ENCODE measurements at places on chromosomes 13 and 19. TPM values are rescaled to one million over a fixed set of nuclear protein-coding genes. Genes with fewer than 3 reads are reported as not detected.

The KRTDAP gene
- total RNA-seq: not detected

The BCAM gene
- not detected for total RNA-seq

The SERTAD1 gene
- 17.2 TPM for total RNA-seq

The TBCB gene
- 81.7 TPM for total RNA-seq

The RASL11A gene
- total RNA-seq: 3.1 TPM

DNA sequence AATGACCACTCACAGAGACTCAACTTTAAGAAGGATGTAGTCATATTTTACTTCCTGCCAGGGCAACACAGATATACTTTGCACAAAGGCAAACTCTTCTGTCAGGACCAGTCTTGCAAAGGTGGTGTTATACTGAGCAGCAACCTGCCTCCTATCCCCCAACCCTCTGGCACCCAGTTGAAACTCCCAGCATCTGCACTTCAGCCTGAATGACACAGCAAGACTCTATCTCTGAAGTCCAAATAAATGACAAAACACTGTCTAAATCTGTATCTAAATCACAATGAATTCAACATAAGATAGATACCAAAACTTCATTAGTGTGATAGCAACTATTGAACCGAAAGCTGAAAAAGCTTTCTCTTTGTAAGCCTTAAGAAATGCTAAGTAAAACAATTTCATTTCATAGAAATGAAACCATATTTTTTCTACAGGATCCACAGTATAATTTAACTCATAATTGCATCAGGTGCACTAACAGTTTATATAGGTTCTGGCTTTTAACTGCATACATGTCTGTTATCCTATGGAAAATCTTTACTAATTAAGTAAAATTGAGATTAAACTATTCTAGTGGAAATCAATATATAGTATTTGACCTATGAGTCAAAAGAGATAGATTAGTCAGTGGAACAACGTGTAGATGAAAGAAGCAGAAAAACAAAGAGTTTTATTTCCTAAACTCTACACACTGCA lies 163.7 kb downstream of the TBC1D4 start:
- H3K36me3 ChIP-seq: peaks cover 29% of the 10 kb centered on the region
- H3K4me1 ChIP-seq: peaks cover 58% of the 10 kb centered on the region
- DNase-seq: peak; percentile 53
- peak overlapping the region; percentile 93 for H3K27ac ChIP-seq
- no peaks in the 10 kb centered on the region for H3K27me3 ChIP-seq

GRCh38 chr19:15464394-15465385 lies at the start of gene RASAL3:
Gene RASAL3 (minus strand): TSS chr19:15464544. CDS start chr19:15464358, 186 bp downstream.
- H3K27ac ChIP-seq: peak within 1 kb of the TSS; percentile 92
- H3K4me1 ChIP-seq: peaks cover 59% of the 10 kb centered on the region
- H3K36me3 ChIP-seq: peaks cover 38% of the 10 kb centered on the region
- peak within 1 kb of the TSS; percentile 84 for H3K4me3 ChIP-seq
- H3K27me3 ChIP-seq: no peaks in the 10 kb centered on the region
- DNase-seq: peak; percentile 81

DNA sequence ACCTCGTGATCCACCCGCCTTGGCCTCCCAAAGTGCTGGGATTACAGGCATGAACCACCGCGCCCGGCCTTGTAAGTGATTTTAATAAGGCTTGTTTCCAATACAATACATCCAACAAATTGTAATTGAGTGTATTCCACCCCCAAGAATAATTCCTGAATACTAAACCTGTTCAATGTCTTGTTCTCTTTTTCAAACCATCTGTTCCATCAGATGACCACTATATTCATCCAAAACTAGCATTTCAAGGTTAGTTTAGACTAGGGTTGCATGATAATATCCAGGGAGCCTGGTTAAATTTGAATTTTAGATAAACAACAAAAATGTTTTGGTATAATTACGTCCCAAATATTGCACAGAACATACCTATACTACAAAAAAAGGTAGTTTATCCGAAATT lies 135.4 kb upstream of the WASF3 start:
- DNase-seq: no peak
- no peak overlapping the region for H3K27ac ChIP-seq
- no peaks in the 10 kb centered on the region for H3K27me3 ChIP-seq
- no peak overlapping the region for H3K4me3 ChIP-seq

- H3K4me1 ChIP-seq: no peaks in the 10 kb centered on the region
- no peaks in the 10 kb centered on the region for H3K36me3 ChIP-seq
- H3K27ac ChIP-seq: no peak overlapping the region
- peaks cover 16% of the 10 kb centered on the region for H3K27me3 ChIP-seq
- H3K4me3 ChIP-seq: no peak overlapping the region
Observed at GRCh38 chr19:8973501-8974091, 36.6 kb downstream of the MUC16 start.

DNA sequence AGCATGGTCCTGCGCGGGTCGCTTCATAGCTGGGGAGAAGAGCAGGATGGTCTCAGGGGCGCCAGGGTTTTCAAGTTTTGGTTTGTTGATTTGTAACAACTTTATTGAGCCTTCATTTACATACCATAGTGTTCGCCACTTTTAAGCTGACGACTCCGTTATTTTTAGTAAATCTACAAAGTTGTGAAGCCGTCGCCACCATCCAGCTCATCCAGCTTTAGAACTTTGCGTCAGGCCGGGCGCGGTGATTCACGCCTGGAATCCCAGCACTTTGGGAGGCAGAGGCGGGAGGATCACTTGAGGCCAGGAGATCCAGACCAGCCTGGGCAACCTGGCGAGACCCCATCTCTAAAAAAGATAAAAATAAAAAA lies 404 bp downstream of the C19orf44 start:
- no peaks in the 10 kb centered on the region for H3K27me3 ChIP-seq
- H3K4me3 ChIP-seq: peak overlapping the region; percentile 84
- peaks cover 12% of the 10 kb centered on the region for H3K4me1 ChIP-seq
- H3K27ac ChIP-seq: peak overlapping the region; percentile 69

- peaks cover 3% of the 10 kb centered on the region for H3K27me3 ChIP-seq
- peaks cover 2% of the 10 kb centered on the region for H3K4me1 ChIP-seq
- no peaks in the 10 kb centered on the region for H3K36me3 ChIP-seq
- DNase-seq: no peak
- H3K4me3 ChIP-seq: no peak overlapping the region
Observed at GRCh38 chr19:35094656-35095055, 21.0 kb upstream of the FXYD3 start.

DNA sequence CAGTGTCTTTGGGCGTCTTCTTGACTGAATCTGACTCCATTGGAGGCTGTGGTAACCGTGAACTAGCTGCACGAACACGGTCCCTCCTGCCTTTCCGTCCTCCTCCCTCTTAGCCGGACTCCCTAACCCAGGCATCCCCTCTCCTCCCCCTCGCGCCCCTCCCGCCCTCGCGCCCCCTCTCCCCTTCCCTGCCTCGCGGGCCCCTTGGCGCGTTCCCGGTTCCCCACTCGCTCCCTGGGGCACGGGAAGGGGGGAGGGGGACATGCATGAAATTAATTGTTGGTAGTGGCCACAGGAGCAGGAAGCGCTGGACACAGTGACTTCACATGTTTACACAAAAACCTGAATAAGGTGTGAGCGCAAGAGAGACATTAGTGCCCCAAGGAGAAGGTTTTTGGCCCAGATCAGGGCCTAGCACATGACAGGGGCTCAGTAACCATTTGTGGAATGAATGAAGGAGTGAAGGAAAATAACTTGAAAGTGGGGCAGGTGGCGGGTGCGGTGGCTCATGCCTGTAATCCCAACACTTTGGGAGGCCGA lies 279 bp downstream of the DMRTC2 start:
- H3K4me3 ChIP-seq: no peak overlapping the region
- H3K36me3 ChIP-seq: no peaks in the 10 kb centered on the region
- no peaks in the 10 kb centered on the region for H3K4me1 ChIP-seq
- H3K27me3 ChIP-seq: no peaks in the 10 kb centered on the region

DNA sequence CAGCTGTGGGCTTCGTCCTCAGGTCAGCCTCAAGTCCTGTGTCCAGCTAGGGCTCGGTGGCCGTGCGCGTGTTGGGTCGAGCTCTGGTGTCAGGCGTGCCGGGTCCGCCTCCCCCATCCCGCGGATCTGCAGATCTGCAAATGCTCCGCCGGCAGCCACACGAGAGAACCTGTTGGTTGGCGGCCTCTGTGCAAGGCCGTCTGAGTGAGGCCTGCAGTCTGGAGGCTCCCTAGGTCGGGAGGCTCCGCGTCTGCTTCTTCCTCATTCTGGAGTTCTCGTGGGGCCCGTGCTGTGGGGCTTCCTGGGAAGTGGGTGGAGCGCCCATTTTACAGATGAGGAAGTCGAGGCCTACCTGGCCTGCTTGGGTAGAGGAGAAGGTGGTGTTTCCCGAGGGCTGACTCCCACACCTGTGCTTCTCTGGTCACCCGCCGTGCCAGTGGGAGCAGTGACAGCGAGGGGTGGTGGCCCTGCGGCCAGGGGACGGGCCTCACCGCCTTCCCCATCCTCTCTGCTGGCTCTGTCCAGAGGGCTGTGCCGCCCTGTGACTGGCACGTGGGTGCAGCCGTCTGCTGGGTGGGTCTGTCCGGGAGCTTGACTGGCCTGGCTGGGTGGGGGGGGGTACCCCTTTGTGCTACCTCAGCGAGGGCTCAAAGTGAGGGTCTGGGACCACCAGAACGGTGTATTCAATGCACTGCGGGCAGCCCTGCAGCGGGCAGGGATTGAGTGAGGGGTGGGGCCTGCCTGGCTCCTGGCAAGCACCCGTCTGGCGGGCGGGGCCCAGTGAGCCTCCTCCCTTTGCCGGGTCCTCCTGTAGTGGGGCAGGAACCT lies 3.3 kb downstream of the CSNK1G2 start:
- H3K36me3 ChIP-seq: peaks cover 5% of the 10 kb centered on the region
- peaks cover 43% of the 10 kb centered on the region for H3K4me1 ChIP-seq
- no peak overlapping the region for H3K27ac ChIP-seq

GRCh38 chr13:50589651-50590054 lies 253.8 kb downstream of the DLEU7 start:
- H3K27ac ChIP-seq: no peak overlapping the region
- H3K36me3 ChIP-seq: no peaks in the 10 kb centered on the region
- DNase-seq: no peak
- no peak overlapping the region for H3K4me3 ChIP-seq
- peaks cover 31% of the 10 kb centered on the region for H3K4me1 ChIP-seq

DNA sequence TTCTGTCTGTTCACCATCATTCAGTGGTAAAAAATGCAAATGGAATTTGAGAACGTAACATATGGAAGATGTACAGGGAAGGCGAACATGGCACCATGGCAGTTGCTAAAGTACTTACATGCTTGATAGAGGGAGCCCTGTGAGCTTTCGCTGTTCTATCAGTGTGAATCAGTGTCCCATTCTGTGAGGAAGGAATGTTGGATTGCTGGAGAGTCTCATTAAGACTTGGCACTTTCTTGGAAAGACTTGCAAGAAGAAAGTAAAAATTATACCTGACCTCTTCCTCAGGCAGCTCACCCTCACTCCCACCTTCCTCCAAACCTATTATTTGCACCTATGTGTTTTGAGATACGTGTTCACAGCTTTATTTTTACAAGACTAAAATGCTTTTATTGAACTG lies 43.5 kb downstream of the FREM2 start:
- no peak overlapping the region for H3K4me3 ChIP-seq
- no peak for DNase-seq
- no peak overlapping the region for H3K27ac ChIP-seq
- H3K36me3 ChIP-seq: no peaks in the 10 kb centered on the region

DNA sequence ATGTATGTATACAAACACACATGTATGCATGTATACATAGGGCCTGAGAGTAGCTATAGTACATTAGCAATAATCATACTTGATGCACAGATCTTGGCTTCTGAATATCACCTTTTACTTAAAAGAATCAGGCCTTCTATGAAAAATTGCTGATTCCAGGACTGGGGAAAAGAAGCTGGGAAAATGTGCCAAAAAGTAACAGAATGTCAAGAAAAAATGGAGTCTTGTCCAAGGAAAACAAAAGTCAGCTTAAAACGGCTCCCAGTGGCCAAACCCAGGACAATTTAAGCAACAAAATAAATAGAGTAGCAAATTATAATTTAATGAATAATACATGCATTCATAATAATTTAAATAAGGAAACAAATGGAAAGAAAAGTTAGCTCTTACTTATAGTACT lies 2104.9 kb downstream of the PCDH9 start:
- no peak for DNase-seq
- H3K27ac ChIP-seq: no peak overlapping the region
- H3K4me1 ChIP-seq: no peaks in the 10 kb centered on the region

DNA sequence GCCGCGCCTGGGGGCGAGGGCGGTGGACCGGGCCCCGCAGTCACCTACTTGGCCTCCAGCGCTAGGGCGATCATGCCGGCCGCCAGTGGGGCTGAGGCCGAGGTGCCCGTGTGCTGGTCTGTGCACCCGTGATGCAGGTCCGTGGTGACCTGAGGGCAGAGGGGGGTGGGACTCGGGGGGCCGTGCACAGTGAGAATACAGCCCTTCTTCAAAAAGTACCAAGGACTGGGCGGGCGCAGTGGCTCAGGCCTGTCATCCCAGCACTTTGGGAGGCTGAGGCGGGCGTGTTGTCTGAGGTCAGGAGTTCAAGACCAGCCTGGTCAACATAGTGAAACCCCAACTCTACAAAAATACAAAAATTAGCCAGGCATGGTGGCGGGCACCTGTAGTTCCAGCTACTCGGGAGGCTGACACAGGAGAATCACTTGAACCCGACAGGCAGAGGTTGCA lies 5.0 kb upstream of the C19orf25 start:
- H3K27me3 ChIP-seq: no peaks in the 10 kb centered on the region
- H3K27ac ChIP-seq: no peak overlapping the region
- peaks cover 2% of the 10 kb centered on the region for H3K36me3 ChIP-seq
- H3K4me3 ChIP-seq: no peak overlapping the region
- peaks cover 3% of the 10 kb centered on the region for H3K4me1 ChIP-seq

DNA sequence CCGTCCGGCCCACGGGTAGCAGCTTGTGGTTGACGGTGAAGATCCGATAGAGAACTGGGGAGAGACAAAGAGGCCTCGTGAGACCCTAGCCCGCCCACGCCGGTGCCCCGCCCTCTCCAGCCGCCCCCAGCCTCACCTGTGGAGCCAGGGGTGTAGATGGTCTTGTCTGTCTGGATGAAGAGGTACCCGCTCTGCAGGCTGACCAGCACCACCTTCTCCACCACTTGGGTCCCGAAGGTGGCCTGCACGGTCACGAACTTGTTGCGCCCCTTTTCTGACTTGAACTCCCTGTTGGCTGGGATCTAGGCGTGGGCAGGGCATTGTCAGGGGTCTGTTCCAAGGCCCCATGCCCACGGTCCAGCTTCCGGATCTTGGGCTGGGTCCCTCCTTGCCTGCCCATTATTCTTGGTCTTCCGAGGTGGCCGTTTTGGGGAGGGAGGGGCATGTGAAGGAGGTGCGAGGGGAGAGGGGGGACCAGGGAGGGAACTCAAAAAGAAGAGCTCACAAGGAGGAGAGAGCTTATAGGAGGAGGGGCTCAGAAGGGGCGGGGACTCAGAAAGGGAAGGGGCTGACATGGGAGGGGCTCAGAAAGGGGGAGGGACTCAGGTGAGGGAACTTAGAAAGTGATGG lies 2.2 kb downstream of the C3 start:
- peaks cover 14% of the 10 kb centered on the region for H3K4me1 ChIP-seq
- no peaks in the 10 kb centered on the region for H3K36me3 ChIP-seq
- no peak overlapping the region for H3K27ac ChIP-seq
- no peak overlapping the region for H3K4me3 ChIP-seq
- no peak for DNase-seq

DNA sequence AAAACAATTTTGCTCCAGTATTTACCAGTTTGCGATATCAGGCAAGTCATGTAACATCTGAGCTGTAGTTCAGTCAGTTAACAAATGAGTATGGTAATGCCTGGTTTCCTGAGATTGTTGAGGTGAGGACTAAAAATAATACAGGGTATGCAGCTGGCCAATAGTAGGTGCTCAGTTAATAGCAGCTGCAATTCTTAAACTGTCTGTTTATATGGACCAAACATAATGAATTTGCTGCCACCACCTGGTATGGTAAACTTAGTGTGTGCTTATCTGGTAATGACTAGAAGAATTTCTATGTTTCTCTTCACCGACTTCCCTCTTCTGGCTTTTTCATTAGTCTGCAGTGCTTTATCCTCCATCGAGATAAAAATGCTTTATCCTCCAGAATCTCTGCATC lies 9.1 kb downstream of the ZMYM2 start:
- no peaks in the 10 kb centered on the region for H3K27me3 ChIP-seq
- no peak overlapping the region for H3K4me3 ChIP-seq
- peaks cover 34% of the 10 kb centered on the region for H3K4me1 ChIP-seq
- no peak overlapping the region for H3K27ac ChIP-seq
- H3K36me3 ChIP-seq: peaks cover 35% of the 10 kb centered on the region

Measured in activated CD8-positive, alpha-beta T cell treated with anti-CD3 and anti-CD28 coated beads for 36 hours (primary cell).